AG04449 (cell line): ENCODE measurements at places on chromosomes 1 and 21.

DNA sequence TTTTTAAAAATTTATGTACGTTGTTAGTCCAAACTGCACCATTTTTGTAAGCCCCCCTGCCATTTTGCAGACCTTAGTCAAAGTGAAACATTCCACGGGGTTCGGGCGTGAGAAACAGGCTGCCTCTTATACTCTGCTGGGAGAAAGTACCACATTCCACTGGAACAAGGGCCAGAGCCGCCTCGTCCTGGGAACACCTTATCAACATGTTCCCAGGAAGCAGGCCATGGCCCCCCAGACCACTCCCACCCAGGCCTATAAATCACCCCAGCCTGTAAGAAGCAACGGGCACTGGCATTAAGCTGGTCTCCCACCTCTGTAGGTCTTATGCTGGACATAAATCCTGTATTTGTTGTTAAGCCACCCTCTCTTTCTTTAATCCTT is 854 bp upstream of the ZRANB2 start:
- no peak for DNase-seq

GRCh38 chr1:220457957-220458609 is 69.9 kb upstream of the MARK1 start:
- no peak for DNase-seq

DNA sequence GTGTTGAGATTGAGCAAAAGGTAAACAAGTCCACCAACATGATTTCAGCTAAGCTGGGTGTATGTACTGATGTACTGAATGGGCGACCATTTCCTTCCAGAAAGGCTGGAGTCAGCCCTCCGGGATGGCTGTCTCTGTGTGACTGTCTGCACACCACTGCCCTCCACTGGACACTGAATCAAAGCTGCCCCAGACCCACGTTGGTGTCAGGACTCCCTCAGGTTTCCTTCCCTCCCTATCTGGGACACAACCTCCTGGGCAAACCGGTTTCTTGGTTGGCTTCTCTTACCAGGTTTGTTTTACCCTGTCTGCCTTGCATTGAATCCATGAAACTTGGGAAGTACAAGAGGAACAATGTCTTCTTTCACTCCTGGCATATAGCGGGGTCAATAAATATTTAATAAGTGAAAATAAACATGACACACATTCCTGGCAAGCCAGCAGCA is 5.3 kb upstream of the SRP9 start:
- no peak for DNase-seq

DNA sequence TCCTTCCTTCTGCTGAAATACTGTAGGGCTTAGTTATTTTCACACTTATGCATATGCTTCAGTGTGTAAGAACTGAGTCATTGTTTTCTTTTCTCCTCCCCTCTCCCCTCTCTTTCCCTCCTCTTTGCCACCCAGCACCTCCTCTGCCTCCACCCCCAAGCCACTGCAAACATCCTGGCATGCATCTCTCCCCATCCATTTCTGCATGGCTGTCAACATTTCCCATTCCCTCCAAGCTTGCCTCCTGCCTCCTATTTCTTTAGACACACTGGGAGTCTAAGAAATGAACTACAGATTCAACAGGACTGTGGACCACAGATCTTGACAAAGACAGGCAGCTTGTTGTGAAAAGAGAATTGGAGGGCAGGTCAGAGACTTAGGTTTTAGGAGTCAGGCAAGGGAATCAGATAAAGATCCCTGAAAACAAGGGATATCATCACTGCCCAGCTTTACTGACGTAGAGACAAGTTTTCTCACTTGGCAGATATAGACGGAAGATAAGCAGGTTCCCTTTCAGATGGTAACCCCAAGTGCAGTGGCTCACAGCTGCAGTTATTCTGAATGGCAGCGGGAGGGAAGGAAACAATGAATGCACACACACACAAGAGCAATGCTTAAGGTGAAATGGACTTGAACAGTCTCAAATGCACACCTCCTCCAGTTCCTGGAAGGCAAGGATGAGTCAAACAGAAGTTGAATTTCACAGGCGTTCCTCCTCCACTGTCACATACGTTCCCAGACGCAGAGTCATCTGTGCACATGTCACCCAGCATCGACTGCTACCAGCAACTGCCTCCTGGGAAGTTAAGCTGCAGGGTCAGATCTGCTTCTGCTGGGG is 56.1 kb downstream of the HIVEP3 start:
- DNase-seq, result peak; percentile 73

- DNase-seq, result no peak
These were observed 544.6 kb downstream of the AMY1C start for GRCh38 chr1:104294259-104294658.
